Placental pericyte (primary cell): ENCODE measurements at places on chromosomes 2 and 18. TPM values are rescaled to one million over a fixed set of nuclear protein-coding genes. Genes with fewer than 3 reads are reported as not detected.

Gene GAL3ST2
- 0.14 TPM in 1 of 2 replicates, not detected in the other for total RNA-seq

Gene DSC3
- under 0.01 and 0.14 TPM in 2 replicates for total RNA-seq

Gene TWIST2
- 30.4 and 66.4 TPM in 2 replicates for total RNA-seq

Gene PMAIP1
- 21.9 and 53.3 TPM in 2 replicates for total RNA-seq

Gene LYPD6B
- 5.4 and 12.5 TPM in 2 replicates for total RNA-seq

Gene ASB18
- not detected in 2 replicates for total RNA-seq

Gene ACADL
- under 0.01 TPM in 1 of 2 replicates, not detected in the other for total RNA-seq

Gene MOGAT1
- total RNA-seq, result not detected in 2 replicates

Gene MC4R
- total RNA-seq, result not detected in 2 replicates

Gene ZSWIM2
- total RNA-seq, result not detected in 2 replicates
